ENCODE measurements at places on chromosomes 4 and X.

DNA sequence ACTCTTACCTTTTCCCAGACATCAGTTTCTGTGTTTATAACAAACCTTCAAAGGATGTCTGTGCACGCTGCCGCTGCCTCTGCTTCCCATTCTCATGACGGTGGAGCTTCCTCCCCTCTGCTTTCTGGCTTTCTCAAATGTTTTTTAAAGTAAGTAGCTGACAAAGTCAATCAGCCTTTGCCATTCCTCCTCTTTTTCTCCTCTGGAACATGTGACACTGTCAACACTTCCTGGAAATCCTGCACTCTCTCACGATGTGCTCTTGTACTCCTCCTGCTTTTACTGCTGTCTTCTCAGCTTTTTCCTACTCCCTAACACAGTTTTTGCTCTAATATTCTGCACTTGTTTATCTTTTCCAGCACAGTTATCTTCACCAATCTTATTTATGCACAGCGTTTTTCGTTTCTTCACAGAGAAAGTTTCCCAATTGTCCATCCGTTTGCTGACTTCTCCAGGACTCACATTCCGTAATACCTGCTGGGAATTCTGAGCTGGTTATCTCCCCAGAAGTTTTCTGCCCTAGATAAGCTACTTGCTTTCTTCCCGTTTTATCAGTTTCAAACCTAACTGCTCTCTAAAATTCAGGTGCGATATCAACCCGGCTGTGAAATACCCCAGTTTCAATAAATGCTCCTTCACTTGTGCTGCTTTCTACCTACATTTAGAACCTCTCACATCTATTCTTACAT lies 465.6 kb upstream of the AGA start:
- no peak for DNase-seq

DNA sequence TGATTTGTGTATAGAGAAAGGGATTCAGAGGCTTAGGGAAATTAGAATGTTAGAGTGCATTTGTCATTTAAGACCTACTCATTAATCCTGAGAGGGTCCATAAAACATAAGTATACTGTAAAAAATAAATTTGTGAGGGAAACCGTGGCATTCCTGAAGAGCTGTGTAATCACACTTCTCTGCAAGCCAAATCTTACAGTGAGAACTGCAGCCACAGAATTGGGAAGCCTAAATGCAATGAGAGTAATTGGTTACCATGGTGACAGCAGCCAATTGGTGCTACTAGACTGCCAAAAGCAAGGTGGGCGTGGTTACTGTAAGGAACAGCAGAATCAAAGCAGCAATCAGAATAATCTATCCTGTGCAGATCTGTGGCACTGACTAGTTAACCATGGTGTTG lies 345.2 kb upstream of the GRID2 start:
- DNase-seq, result no peak

- peak; percentile 12 for DNase-seq
These were observed 66.0 kb downstream of the TBL1X start for GRCh38 chrX:9530848-9531274.

- no peak for DNase-seq
These were observed 91.3 kb downstream of the GUCY2F start for GRCh38 chrX:109390556-109390955.

- DNase-seq, result no peak
These were observed 335.4 kb downstream of the DHX15 start for GRCh38 chr4:24248674-24249630.

DNA sequence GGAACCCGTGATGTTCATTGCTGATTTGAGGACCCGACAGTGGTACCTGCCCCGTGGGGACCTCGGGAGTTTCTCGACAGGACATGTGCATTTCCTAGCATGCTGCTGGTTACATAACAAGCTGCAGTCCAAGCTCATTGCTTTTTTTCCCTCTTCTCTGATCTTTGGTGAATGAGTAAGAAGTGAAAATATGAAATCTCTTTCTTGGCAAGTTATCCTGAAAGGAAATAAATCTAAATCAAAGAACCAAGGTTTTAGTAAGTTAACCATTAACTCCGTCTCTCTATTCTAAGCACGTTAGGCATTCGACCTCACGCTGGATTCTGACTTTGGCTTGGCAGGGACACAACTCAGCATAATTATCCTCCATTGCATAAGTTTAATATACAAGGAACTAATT lies 86.6 kb downstream of the STK32B start:
- DNase-seq, result no peak

GRCh38 chrX:149037281-149037870 lies 467.7 kb downstream of the IDS start:
- DNase-seq, result no peak

DNA sequence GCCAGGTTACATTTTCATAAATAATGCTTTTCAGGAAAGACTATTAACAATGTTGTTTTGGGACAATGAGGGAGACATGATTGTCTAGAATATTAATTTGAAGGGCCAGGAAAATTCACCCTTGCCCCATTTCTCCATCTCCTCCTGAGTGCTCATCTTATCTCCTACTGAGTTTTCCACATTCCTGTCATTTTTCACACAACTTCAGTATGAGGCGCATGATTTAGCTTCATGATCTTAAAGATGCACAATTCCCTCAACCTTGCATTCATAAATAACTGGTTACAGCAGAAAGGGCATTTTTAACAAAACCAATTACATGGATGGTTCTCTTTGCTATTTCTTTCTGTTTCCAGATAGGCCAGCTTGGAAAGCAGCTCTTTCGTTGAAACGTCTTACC lies 1699.2 kb upstream of the IGFBP7 start:
- no peak for DNase-seq

DNA sequence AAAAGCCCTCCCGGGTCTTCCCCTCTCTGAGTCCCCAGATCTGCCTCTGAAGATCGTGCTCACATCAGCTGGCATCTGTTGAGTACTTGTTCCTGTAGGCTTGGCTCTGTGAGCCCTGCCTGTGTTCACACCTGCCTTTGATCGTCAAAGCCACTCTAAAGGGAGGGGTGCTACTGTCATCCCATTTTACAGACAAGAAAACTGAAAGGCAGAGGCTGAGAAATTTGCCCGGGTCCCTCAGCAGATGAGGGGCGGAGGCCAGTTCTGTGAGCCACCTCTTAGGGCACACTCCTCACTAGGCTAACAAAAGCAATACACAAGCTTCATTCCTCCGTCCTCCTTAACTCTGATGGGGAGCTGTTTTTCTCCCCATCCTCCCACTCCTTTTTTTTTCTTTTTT lies 655 bp downstream of the CYTL1 start:
- DNase-seq, result no peak

- DNase-seq, result no peak
These were observed 36.3 kb downstream of the NAT8L start for GRCh38 chr4:2095236-2096072.

GRCh38 chr4:142091691-142092182 lies 455.4 kb downstream of the IL15 start:
- DNase-seq, result no peak

- no peak for DNase-seq
These were observed 631.7 kb downstream of the SMARCA1 start for GRCh38 chrX:128891554-128891953.

GRCh38 chr4:56671373-56671772 lies 9.7 kb downstream of the HOPX start:
- no peak for DNase-seq

DNA sequence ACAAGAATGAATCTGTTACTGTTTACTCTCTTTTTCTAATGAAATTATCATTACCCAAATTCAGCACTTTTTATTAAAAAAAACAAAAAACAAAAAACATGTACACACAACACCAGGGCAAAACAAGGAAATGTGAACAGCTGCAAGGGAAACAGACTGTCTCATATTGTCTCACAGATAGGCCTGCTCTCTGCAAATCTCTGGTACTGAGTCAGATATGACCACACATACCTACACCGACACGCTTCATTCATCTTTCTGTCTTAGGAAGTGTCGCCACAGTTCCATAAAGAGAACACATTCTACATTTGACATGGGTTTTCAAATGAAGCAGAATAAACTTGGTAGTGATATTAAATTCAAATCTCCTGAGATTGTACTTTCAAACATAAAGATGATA lies 92.2 kb upstream of the GPR34 start:
- no peak for DNase-seq

DNA sequence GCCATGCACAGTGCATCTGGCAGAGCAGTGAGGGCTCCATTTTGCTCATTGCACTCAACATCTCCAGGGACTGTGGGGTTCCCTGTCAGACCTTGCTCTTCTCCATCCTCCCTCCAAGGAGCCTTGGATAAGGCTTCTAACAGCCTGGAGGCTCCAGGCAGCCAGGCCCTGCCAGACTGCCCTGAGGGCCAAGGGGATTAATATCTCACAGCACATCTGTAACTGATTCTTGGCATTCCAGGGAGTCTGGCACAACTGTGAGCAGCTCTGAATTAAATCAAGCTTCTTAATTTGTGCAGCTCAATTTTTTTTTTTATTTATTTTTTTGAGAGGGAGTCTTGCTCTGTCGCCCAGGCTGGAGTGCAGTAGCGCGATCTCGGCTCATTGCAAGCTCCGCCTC lies 224.5 kb upstream of the PGRMC2 start:
- DNase-seq, result no peak

- no peak for DNase-seq
These were observed 32.4 kb upstream of the BLTP1 start for GRCh38 chr4:122119739-122120138.

All from activated T-helper 9 cell treated with anti-CD3 and anti-CD28 coated beads, Interleukin-2, amount 50 U/mL, for 16 hours (primary cell).